Activated naive CD4-positive, alpha-beta T cell treated with anti-CD3 and anti-CD28 coated beads for 36 hours (primary cell): ENCODE measurements at places on chromosomes 6 and 20.

GRCh38 chr20:25033265-25033923 is 24.5 kb downstream of the ACSS1 start:
- DNase-seq = no peak

DNA sequence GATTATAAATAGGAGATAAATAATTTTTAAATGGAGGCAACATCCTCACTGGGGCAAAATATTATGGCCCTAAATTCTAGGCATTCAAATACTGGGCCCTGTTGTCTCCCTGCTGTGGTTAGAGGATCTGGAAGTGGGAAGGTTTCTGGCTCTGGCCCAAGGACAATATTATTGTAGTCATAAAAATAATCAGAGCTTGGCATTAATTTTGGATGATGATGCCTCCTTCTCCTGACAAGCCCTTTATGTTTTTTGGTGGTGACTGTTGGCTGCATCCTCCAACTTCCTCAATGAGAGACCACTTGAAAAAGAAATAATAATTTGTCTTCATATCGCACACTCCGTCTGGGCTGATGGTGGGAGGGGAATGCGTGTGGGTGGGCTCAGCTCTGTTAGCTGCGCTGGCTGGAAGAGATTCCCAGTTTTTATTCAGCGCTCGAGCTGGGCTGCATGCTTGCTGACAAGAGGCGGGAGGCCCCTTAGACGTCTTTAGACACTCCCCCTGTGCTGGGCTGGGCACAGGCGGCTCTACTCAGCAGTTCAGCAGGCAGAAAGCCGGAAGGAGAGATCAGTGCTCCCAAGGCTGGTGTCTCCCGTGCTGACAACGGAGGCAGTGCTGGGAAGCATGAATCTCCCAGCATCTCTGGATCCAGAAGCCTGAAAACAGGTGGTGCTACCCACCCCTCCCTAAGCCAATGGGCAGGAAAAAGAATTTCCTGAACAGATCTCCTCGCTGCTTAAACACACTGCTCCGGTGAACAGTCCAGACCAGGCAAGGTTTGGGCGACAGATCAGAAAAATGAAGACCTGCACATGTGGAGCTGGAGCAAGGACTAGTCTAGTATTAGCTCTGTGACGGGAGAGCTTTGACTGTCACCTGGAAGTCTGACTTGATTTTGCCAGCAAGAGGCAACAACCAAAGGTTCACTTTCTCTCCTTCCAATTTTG is 97.7 kb downstream of the SYCP2 start:
- no peak for DNase-seq

GRCh38 chr6:12507636-12508035 is 208.9 kb upstream of the PHACTR1 start:
- no peak for DNase-seq

DNA sequence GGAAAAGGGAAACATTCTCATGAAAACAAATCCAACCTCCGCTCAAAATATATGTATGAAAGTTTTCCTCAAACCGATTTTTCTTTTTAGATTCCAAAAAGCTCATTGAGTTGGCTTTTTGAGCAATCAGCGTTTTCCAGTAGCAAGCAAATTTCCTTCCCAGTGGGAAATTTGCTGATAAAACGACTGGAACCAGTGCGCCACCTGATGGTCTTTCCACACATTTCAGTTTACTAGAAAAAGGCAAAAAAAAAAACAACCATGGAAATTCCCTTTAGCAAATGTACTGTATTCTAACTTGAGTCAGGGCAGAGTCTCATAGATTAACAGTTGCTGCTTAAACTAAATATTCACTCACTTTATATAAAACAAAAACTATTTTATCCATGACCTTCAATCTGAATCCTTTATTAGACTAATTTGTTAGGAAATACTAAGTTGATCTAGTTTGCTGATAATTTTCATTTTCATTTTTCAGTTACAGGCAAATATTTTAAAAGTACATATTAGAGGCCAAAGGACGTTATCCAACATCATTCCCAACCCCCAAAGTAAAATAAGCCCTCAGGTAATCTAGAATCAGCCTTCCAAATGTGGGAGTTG is 271.5 kb downstream of the FOXA2 start:
- DNase-seq = no peak

DNA sequence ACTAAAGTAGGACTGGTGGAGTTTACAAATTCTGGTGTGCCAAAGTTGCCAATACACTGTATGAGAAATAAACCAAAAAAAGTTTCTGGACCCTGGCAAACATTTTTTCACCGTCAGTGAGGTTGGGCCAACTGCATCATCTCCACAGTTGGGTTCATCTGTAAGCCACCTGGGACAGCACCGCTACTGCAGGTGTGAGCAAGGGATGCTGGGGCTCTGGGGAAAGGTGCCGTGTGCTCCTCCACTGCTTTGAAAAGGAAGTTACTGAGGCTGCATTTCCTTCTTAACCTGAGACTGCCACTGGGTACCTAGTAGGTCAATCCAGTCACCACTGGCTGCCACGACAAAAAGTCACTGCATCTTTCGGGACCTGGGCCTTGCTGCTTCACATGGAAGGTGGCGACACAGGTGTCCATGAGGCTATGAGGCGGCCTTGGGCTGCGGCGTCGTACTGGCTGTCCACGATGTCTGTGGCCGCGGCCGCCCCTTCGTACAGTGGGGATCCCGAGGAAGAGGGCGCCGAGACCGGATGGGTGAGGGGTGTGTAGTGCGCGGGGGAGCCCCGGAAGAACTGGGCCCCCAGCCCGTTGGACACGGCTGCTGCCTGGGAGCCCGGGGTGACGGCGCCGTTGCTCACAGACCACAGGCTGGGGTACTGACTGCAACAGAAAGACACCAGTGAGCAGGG is 9.6 kb downstream of the TBXT start:
- DNase-seq = no peak

DNA sequence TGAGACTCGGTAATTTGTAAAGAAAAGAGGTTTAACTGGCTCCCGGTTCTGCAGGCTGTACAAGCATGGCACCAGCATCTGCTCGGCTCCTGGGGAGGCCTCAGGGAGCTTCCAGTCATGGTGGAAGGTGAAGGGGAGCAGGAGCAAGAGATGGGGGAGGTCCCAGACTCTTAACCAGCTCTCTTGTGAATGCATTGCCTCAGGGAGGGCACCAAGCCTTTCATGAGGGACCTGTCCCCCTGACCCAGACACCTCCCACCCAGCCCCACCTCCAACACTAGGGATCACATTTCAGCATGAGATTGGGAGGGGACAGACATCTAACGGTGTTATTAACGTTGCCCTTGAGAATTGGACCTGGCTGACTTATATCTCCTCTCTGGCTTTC is 68.6 kb downstream of the PTPN1 start:
- DNase-seq = no peak
